Stimulated activated CD4-positive, alpha-beta T cell treated with anti-CD3 and anti-CD28 coated beads, Interleukin-4, amount 100 ng/mL, for 4 hours (primary cell): ENCODE measurements at places on chromosomes 13 and 19.

DNA sequence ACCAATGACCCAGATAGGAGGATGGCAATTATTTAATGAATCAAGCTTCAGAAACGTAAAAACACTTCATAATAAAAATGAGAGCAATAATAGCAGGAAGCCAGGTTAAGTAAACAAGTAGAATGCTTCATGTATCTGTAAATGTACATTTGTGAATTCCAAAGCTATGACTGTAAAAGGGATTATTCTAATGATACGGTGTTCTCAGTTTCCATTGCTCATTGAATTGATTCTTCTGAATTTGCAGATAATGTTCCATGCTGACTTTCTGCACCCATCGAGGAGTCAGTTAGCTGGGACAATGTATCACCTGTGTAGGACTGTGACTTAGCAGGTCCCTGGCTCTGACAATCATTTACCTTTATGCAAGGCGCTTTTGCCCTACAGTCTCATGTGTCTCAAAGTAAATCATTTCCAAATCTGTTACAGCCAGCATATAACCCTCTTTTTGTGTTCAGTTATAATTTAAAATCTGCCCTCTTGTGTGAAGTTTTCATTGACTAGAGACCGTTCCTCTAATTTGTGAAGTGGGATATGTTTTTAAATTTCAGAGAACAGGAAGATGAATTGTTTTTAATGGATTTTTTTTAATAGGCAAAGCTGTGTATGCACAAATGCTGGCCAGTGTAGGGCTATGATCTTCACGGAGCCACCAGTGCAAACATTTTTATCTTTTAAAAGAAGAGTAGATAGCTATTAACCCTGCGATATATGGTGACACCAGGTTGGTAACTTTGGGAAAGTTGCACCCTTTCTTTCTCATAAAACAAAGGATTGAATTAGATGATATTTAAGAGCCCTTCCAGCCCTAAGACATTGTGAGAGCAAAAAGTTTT is 267.1 kb downstream of the KLF5 start:
- no peak for DNase-seq

- DNase-seq, result no peak
Measured at GRCh38 chr19:16204005-16204294, 6.2 kb downstream of the AP1M1 start.

DNA sequence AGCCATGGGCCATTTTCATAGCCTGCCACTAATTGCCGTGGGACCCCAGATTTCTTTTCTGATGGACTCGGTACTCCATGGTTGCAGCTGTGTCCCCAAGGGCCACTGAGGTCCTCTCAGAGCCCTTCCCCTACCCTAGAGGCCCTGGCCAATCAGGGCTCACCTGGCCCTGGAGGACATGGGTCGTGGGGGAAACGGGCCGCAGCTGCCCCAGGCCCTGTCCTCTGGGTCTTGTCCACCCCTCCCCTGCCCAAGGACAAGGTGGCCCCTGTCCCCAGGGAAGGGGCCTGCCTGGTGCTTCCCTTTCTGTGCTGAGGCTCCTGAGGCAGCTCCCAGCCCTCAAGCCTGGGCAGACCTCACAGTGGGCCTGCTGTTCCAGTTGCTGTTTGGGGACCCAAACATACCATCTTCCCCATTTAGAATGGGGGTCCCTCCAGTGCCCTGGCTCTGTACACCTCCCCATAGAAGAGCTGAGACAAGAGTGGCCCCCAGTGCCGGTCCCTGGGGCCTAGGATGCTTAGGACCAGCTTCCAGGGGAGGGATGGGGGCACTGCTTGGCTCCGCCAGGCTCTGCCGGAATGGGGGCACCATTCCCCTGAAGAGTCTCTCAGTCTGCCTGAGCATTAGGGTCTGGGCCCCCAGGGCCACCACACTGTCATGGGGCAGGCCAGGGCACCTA is 3.2 kb downstream of the RAB11B start:
- DNase-seq, result no peak

GRCh38 chr13:51912511-51913225 is 50.9 kb downstream of the CCDC70 start:
- no peak for DNase-seq

DNA sequence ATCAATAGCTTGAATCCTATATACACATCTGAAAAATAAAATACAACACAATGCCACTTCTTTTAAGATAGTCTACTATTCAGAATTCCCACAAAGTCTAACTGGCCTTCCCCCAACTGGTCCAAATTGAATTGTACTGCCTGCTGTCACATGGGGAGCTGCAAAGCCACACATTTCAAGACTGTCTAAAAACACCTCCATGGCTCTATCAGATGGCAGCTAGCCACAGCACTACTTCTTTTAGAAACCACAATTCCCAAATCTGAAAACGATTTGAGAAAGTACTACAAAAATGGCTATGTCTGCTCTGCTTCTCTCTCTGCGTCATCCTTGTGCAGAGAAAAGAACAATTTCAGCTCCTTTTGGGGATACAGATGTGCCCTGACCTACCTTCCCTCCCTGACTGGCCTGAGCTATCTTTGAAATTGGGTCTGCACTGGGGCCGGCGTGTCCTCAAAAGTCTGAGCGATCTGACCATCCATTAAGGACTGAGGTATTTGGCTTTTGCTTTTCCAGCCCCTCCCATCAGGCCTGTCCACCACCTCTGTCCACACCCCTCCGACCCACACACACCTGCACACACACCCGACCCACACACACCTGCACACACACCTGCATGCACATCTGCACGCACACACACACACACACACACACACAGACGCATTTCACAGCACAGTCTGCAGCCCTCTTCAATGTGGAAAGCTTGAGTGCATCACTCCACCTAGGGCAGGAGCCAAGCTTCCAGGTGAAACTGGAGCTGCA is 68.6 kb upstream of the IPO5 start:
- no peak for DNase-seq

DNA sequence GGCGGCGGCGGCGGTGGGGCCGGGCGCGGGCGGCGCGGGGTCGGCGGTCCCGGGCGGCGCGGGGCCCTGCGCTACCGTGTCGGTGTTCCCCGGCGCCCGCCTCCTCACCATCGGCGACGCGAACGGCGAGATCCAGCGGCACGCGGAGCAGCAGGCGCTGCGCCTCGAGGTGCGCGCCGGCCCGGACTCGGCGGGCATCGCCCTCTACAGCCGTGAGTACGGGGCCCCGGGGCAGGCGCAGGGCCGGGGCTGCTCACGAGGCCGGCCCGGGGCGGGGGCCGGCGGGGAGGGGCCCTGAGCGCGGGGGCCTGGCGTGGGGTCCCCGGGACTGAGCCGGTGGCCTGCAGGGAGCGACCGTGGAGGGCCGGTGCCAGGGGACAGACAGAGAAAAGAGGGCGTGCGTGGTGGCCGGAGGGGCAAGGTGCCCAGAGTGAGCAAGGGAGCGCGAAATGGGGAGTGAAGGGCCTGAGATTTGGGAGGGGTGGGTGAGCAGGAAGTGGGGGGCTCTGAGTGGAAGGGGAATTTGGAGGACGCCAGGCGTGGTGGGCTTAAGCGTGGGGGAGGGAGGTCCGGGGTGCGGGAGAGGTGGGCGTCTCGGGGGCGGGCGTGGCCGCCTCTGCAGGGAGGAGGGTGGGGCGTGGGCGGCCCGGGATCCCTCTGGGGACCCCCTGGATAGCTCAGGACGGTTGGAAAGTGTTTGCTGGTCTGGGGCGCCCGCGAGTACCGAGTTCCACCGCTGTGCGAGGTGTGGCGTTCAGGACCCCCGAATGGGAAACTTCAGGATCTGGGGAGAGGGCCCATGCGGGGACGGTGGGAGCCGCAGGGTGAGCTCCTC is 575 bp downstream of the CARM1 start:
- peak; percentile 43 for DNase-seq
